Thoracic aorta (tissue), 2 donors: ENCODE measurements at places on chromosomes 13 and 19. TPM values are rescaled to one million over a fixed set of nuclear protein-coding genes. Genes with fewer than 3 reads are reported as not detected.

DNA sequence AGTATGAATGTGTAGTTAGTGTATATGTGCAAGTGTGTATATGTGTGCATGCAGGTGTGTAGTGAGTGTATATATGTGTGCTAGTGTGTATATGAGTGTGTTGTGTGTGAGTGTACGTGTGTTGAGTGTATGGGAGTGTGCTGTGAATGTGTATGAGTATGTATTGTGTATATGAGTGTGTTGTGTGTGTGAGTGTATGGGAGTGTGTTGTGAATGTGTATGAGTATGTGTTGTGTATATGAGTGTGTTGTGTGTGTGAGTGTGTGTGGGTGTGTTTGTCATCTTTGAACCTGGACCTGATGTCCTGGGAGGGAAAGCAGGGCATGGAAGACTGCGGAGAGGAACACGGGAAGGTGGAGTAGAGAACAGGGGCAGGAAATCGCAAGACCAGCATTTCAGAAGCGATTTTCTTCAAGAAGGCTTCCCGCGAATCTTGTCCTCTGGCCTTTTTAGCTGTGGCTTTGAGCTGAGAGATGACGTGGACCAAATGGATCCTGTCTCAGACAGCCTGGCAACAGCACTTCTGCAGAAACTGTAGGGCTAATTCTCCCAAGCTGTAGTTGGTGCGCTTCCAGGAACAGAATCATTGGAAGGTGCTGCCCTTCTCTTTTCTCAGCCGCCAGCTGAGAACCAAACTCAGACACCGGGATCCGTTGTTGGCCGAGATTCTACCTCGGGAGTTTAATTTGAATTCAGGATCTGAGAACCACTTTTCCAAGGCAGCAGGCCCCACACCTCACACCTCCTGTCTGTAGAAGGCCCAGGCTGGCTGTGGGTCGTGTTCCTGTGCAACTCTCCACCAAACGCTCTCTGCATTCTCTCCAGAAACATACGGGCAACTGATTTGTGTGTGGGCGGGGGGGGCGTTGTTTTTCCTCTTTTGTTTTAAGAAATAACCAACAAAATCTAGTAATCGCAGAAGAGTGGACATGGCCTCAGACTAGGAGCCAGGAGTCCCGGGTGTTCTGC, 94.7 kb upstream of the RAP2A start:
- peak overlapping the region; percentile 59 for H3K27ac ChIP-seq
- H3K4me1 ChIP-seq: peaks cover 55% of the 10 kb centered on the region
- H3K27me3 ChIP-seq: no peaks in the 10 kb centered on the region
- DNase-seq: peak; percentile 38
- H3K36me3 ChIP-seq: peaks cover 8% of the 10 kb centered on the region

DNA sequence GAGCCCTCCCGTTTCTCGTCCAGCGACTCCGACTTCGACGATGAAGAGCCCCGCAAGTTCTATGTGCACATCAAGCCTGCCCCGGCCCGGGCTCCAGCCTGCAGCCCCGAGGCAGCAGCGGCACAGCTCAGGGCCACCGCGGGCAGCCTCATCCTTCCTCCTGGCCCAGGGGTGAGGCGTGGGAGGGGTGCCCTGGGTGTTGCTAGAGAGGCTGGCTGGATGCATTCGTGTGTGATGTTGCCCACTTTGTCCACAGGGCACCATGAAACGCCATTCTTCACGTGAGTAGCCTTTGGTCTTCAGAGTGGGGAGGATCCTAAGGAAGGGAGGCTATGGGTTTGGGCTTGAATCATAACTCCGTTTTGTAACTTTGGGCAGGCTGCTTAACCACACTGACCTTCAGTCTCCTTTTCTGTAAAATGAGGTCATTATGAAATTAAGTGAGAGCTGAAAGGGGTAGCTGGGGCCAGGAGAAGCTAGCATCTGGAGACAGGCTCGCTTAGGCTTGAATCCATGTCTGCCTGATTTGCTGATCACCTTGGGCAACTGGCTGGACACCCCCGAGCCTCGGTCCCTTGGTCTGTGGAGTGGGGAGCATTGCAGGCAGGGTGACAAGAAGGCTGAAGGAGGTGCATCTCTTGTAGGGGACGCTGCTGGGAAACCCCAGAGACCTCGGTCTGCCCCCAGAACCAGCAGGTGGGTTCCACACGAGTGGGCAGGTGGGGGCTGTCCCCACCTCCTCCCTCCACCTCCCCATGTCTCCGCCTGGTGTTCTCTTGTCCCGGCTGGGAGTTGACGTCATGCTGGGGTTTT, 18.7 kb upstream of the B3GNT3 start:
- H3K4me1 ChIP-seq: no peaks in the 10 kb centered on the region
- peaks cover 12% of the 10 kb centered on the region for H3K27me3 ChIP-seq
- no peak for DNase-seq
- no peaks in the 10 kb centered on the region for H3K36me3 ChIP-seq
- no peak overlapping the region for H3K27ac ChIP-seq

DNA sequence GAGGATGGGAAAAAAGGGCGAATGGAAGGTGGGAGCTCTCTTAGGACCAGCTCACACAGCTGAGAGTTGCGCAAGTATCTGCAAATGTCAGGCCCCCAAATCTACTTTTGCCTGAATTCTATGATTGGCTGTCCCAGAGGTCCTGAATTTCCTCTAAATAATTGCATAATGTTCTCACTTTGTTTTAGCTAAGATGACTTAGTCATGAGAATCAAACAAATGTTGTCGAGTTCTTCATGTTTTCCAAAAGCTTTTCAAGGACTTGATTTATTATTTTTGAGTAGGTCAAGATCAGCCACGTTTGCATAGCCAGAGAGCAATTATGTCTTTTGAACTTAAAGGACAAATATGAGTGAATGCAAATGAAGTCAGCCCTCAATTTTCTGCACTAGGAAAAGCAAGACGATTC, 246.6 kb upstream of the MAB21L1 start:
- H3K27ac ChIP-seq: no peak overlapping the region
- no peak overlapping the region for H3K4me3 ChIP-seq
- peaks cover 6% of the 10 kb centered on the region for H3K4me1 ChIP-seq
- no peaks in the 10 kb centered on the region for H3K36me3 ChIP-seq
- no peaks in the 10 kb centered on the region for H3K27me3 ChIP-seq
- DNase-seq: no peak

CEACAM1 gene
- total RNA-seq: 2.2 TPM

GSX1 gene
- not detected for total RNA-seq

DNA sequence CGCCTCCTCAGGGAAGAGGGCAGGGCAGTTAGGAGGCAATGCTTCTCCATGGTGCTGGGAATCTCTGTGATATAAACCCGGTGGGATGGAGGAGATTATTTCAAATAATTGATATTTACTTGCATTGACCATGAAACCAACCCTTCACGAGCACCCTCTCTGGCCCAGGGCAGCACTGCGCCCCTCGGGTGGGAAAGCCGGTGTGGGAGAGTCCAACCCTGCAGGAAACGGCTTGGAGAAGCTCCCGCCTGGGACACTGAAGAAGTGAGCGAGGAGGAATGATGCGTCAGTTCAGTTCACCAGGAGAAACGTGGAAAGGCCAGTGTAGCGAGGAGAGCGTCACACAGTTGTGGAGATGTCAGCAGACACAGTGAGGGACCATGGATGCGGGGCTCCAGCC, 99.9 kb downstream of the COL4A2 start:
- DNase-seq: no peak
- no peak overlapping the region for H3K4me3 ChIP-seq
- H3K4me1 ChIP-seq: peaks cover 42% of the 10 kb centered on the region
- peak overlapping the region; percentile 98 for H3K27ac ChIP-seq
- no peaks in the 10 kb centered on the region for H3K27me3 ChIP-seq

GRCh38 chr19:54256250-54257115, 590 bp downstream of the LILRB5 start:
- no peak for DNase-seq
- H3K36me3 ChIP-seq: no peaks in the 10 kb centered on the region
- no peak overlapping the region for H3K27ac ChIP-seq
- H3K27me3 ChIP-seq: no peaks in the 10 kb centered on the region
- peak overlapping the region; percentile 39 for H3K4me3 ChIP-seq
- H3K4me1 ChIP-seq: no peaks in the 10 kb centered on the region

DNA sequence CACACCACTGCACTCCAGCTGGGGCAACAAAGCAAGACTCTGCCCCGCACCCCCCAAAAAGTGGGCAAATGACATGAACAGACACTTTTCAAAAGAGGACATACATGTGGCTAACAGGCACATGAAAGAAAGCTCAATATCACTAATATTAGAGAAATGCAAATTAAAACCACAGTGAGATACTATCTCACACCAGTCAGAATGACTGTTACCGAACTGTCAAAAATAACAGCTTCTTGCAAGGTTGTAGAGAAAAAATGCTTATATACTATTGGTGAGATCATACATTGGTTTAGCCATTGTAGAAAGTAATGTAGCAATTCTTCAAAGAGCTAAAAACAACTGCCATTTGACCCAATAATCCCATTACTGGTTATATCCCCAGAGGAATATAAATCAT, 99.5 kb upstream of the SPATA13 start:
- no peaks in the 10 kb centered on the region for H3K36me3 ChIP-seq
- H3K27me3 ChIP-seq: no peaks in the 10 kb centered on the region
- no peak overlapping the region for H3K27ac ChIP-seq
- no peaks in the 10 kb centered on the region for H3K4me1 ChIP-seq
- no peak for DNase-seq

- no peaks in the 10 kb centered on the region for H3K27me3 ChIP-seq
- no peaks in the 10 kb centered on the region for H3K36me3 ChIP-seq
- no peaks in the 10 kb centered on the region for H3K4me1 ChIP-seq
- no peak overlapping the region for H3K27ac ChIP-seq
- no peak for DNase-seq
Measured at GRCh38 chr19:15540435-15540834, 32.1 kb downstream of the CYP4F22 start.

LHB gene
- not detected for total RNA-seq

MBD3L5 gene
- not detected for total RNA-seq
